ENCODE measurements at places on chromosomes 3 and 15.

DNA sequence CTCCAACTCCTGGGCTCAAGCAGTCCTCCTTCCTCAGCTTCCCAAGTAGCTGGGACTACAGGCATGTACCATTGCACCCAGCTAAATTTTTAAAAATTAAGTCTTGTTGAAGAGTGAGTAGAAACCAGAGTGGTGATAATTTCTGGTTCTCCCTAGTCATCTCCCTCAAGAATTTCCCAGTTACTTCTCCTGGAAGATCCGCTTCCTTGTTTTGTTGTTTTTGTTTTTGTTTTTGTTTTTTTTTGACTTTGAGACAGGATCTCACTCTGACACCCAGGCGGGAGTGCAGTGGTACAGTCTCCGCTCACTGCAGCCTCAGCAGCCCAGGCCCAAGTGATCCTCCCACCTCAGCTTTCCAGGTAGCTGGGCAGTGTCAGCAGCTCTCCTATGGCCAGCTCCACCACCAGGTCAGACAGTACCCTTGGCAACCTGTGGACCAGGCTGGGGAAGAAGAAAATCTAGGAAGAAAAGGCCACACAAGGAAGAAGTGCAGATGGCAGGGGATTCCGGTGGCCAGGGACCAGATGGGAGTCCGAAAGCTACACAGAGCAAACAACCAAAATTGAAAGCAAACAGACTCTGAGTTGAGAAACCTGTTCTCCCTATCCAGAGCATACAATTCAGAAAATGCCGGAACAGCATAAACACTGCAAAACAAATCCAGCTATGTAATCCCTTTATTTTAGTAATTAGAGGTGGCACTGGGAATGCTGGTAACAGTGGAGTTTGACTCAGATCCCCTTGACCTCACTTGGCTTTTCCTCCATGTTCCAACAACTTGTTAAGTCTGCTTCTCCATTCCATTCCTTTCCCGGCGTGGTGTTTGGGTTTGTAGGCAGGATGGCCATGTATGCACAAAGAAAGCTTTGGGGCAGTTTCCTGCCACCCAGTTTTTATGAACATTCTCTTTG lies 266.6 kb upstream of the CTDSPL start:
- DNase-seq: no peak

DNA sequence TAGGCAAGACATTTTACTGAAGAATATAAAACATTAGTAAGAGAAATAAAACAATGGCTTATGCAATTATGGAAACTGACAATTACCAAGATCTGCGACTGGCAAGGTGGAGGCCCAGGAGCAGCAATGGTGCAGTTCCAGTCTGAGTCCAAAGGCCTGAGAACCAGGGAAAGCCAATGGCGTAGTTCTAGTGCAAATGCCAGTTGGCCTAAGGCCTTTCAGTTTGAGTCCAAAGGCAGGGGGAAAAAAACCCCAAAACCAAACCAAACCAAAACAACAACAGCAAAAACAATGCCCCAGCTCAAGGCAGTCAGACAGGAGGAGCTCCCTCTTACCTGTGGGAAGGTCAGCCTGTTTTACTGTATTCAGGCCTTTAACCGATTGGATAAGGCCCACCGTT lies 72.6 kb downstream of the ST6GAL1 start:
- no peak for DNase-seq

- no peak for DNase-seq
Measured at GRCh38 chr15:96670389-96670788, 339.9 kb downstream of the NR2F2 start.

GRCh38 chr3:159852821-159853505 lies 135.7 kb upstream of the IL12A start:
- DNase-seq: no peak

DNA sequence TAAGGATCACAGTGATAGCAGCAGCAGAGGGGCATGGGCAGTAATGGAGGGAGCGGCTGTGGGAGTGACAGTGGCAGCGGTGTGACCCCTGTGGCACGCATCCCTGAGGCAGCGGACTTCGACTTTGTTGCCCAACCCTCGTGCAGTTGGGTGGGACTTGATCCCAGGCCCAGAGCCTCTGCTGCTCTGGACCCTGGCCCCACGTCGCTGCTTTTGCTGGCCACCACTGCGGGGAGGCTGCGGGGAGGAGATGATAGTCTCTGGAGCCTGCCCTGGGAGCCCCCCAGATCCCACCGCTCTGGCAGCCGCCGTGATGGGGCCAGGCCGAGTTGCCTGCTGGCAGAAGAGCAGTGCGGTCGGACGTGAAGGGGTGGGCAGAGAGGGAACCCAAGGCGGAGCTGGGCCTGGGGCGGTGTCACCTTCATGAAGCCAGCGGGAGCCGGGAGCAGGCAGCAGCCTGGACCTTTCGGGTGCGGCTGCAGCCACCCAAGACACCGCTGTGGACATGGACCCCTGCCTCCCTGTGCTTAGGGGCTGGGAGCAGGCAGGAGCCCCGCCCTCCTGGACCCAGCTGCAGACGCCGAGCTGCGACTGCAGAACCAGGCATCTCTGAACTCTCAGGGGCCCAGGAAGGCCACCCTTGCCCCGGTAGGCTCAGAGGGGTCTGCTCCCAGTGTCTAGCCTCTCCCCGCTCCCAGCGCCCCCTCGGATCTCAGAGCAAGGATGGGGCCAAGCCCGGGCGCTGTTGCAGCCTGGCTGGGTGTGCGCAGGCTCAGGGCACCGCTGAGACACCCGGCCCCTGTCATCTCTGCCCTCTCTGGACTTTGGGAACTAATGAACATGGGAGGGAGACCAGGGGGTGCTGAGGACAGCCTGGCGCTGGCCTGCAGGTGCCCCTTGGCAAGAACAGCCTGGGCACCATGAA lies 38.3 kb downstream of the COMMD2 start:
- no peak for DNase-seq
